GM12865 (cell line): ENCODE measurements at places on chromosomes 6 and 20.
A peak's percentile ranks its signal among the peaks of the same experiment; 100 is the strongest.

DNA sequence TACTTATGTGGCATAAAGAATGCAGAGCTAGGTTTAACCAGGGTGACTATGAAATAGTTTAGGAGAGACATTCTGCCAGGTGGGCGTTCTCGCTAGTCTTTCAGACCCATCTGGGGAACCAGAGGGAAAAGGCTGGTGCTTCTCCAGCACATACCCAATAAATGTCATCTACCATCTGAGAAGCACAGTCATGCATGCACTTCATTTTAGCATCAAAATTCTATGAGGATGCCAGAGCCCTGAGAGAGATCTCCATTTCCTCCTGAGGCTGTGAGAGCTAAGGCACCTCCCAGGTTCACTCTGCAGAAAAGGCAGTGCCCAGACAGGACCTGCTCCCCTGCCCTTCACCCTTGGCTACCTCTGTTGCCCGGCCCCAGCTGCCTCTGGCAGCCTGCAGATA, 231.7 kb upstream of the PRND start:
- DNase-seq: no peak

GRCh38 chr6:143569040-143569439, 57.5 kb upstream of the FUCA2 start:
- no peak for DNase-seq

GRCh38 chr6:115945812-115946211, 114.9 kb downstream of the FRK start:
- no peak for DNase-seq

DNA sequence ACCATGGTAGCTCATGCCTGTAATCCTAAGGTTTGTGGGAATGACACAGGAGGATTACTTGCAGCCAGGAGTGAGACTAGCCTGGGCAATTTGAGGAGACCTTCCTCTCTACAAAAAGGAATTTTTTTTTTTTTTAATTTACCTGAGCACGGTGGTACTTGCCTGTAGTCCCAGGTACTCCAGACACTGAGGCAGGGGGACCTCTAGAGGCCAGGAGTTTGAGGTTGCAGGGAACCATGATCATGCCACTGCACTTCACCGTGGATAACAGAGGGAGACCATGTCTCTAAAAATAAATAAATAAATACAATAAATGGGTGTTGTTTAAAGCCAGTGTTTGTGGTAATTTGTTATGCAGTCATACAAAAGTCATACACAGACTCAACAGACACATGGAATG, 2.4 kb upstream of the HLA-F start:
- DNase-seq: peak; percentile 41

DNA sequence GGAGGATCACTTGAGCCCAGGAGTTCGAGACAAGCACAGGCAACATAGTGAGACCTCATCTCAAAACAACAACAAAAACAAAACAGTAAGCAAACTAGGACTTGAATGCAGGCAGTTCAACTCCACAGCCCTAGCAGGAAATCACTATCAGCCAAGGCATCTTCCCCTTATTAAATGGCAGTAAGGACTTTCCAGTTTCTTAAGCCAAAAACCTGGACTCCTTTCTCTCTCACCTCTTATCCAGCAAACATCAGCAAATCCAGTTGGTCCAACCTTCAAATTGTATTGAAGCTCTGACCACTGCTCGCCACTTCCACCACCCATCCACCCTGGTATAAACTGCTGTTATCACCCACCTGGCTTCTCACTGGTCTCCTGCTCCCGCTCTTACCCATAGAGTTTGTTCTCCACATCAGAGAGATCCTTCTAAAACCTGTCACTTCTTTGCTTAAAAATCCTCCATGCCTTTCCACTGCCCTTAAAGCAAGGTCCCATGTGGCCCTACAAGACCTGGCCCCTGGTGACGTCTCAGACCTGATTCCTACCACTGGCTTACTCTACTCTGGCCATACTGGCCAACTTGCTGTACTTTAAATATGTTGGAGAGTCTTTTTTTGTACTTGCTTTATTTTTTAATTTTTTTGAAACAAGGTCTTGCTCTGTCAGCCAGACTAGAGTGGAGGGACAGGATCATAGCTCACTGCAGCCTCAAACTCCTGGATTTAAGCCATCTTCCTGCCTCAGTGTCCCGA, 27.6 kb downstream of the BCL2L1 start:
- no peak for DNase-seq

DNA sequence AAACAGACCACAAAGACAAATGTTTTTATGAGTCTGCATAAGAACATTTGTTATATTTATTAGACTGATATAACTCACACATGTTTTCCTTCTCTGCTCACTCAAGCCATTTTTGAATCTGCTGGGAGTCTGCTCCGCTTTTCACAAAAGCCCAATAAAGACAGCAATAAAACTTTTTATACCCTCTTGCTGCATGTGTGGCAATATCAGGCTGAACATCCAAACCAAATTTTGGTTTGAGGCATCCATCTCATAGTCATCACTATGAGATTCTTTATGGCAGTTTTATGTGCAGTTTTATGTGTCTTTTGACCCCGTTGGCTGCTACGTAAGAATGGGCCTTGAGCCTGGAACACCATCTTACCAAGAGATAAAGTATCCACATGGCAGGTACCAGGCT, 1276.8 kb upstream of the ADGRB3 start:
- DNase-seq: no peak

GRCh38 chr6:40349123-40349900, 237.9 kb downstream of the LRFN2 start:
- no peak for DNase-seq

GRCh38 chr6:160945516-160946177, 45.9 kb upstream of the MAP3K4 start:
- no peak for DNase-seq

DNA sequence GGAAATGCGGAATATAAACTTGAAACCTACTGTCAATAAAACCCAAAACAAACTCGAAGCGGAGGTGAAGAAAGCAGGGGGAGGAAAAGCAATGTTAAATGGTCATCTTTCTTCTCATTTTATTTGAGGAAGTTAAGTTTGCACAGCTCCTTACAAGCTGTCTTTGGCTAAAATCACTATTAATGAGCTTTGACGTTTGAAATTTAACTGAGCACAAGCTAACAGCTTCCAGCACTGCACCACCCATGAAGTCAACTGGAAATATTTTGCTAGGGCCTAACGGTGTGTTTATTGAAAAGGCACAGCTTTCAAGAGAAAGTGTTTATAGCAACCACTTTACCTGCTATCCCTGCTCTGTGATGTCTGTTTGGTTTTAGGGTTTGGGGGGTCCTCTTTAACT, 103.8 kb downstream of the PKHD1 start:
- no peak for DNase-seq

GRCh38 chr20:46089167-46089416, 670 bp downstream of the NCOA5 start:
- no peak for DNase-seq

- no peak for DNase-seq
Observed at GRCh38 chr6:124119596-124119995, 315.9 kb downstream of the NKAIN2 start.

- no peak for DNase-seq
Observed at GRCh38 chr6:39195792-39196385, 33.4 kb downstream of the KCNK5 start.
